Stimulated activated CD4-positive, alpha-beta T cell treated with anti-CD3 and anti-CD28 coated beads, Interleukin-1b, Interleukin-23, amount 100 ng/mL, for 1 hour (primary cell): ENCODE measurements at places on chromosomes 1 and 21.

- DNase-seq, result no peak
These were observed 97.4 kb upstream of the EDEM3 start for GRCh38 chr1:184851822-184852746.

DNA sequence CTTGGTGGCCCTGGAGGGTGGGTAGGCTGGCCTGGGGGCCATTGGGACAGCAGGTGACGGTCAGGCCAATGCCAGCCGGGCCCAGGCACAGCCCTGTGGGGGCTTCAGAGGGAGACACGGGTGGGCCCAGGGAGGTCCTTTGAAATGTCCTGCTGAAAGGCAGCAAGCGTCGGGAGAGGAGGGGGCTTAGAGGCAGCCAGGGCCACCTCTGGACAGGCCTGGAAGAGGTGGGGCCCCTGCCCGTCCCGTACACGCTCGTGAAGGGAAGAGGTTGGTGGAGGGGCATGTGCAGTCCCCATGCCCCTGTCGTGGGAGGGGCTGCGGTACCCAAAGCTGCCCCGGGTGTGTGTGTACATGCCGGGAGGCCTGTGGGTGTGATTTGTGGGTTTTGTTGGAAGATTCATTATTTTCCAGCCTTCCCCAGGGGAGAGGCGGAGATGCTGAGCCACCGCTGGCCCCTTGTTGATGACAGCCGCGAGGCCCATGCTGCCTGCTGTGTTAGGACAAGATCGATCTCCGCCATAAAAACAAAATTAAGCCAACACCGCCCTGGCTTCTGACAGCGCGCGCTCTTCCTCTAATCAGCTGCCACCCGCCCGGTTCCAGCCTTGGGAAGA lies 3.4 kb upstream of the PLCH2 start:
- no peak for DNase-seq

- DNase-seq, result no peak
These were observed 44.6 kb upstream of the SIM2 start for GRCh38 chr21:36654324-36654723.

- no peak for DNase-seq
These were observed 406.5 kb downstream of the DUSP10 start for GRCh38 chr1:221335161-221336101.

DNA sequence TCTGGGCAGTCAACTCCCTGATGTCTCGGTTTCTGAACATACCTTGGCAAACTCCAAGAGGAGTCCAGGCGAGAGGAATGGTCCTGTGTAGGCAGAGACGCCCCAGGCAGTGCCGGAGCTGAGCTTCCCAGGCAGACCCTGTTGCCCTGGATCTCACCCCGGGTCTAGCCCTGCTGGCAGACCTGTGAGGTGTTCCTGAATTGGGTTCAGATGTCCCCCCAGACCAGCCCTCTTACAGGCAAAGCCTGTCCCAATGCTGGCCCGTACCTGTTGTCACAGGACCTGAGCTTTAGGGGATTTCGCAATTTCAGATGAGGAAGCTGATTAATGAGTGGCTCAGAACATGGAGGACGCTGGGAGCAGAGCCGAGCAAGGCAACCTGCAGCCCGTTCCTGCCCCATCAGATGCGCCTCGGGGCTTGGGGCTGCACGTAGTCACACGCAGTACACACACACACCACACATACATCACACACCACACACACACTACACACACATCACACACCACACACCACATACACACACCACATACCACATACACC lies 38.5 kb upstream of the PDE9A start:
- DNase-seq, result peak; percentile 19

- no peak for DNase-seq
These were observed 121.1 kb downstream of the SIK1 start for GRCh38 chr21:43305811-43306311.

- no peak for DNase-seq
These were observed 42.7 kb downstream of the MORN1 start for GRCh38 chr1:2348346-2349325.

DNA sequence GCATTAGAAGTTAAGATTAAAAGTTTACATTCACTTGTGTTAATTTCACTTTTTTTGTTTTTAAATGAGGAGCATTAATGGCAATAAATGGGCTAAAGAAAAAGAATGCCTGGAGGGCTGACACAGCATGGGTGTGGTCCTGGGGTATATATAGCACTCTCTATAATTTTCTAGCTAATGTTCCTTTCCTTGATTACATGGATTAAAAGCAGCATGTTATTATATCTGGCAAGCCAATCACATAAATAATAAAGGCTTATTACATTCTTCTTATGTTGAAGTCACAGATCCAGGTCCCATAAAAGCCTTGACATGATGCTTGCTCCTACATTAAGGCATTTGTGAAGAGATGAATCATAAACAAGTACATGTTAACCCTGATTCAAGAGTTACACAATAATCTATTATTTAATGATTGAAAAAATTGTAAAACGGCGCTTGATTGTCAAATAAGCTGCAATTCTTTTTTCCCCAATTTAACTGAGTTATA lies 91.4 kb downstream of the LYPLAL1 start:
- no peak for DNase-seq

DNA sequence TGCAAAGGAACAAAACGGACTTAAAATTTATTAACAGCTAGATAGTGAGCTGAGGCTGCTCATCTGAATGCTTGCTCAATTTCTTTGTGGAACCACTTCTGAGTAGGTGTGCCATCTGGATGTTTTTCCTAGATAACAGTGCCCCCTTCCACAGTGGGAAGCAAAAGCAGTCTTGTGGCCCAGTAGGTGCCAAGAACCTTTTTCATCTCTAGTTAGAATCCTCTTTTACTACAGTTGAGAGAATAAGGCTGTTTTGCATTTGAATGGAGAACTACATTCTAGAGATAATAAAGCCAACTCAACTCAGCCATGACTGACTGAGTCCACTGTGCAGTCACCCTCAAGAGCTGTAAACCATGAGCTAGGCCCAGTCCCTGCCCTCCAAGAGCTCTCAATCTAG lies 13.3 kb downstream of the F3 start:
- no peak for DNase-seq

DNA sequence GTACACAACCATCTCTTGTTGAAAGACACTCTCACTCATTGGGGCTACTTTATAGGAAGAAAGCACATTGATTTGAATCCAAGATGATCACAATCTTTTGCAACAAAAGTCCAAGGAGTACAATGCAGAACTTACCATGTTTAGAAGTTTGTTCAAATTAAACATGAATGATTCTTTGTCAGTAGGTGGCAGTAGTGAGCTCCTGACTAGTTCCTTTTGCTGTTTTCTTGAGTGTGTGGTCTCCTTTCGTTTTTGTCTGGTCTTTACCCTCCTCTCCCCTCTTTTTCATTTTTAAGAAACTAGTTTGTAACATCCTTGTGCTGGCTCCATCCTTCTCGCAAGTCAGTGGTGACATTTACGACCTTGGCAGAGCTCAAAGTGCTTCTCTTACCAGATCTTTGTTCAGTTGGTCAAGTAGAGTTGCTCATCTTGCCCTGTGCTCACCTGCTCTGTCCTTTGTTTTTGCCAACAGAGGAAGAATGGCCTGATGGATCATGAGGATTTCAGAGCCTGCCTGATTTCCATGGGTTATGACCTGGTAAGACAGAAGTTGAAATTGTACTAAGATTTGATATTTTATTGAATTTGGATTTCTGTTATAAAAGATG lies 35.7 kb upstream of the MTR start:
- no peak for DNase-seq

DNA sequence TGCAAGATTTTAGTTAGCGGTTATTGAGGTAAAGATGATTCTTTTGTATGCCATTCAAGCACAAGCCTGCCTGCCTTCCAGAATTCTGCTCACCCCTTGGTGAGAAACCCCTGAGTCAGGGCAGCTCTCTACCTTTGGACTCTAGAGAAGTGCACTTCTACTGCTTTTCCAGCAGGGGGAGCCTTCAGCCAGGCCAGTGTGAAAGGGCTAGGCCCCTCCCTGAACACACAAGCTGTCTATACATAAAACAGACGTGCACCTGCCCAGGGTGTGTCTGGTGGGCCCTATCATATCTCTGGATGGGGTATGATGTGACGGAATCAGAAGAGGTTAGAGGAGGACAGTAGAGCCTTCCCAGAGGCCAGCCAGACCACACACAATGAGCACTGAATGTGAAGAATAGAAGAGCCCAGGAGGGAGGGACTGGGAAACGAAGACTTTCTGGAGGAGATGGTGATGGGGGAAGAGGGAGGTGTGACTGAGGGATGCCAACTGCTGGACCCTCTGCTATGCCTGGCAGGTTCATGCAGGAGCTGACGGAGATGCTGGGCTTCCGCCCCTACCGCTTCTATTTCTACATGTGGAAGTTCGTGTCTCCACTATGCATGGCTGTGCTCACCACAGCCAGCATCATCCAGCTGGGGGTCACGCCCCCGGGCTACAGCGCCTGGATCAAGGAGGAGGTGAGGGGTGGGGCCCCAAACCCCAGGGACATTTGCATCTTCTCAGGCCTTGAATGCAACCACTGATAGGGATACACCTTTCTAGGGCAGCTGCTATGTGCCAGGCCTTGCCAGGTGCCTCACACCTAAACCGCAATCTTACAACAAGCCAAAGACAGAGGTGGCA lies 13.0 kb upstream of the KCNC4 start:
- DNase-seq, result no peak

DNA sequence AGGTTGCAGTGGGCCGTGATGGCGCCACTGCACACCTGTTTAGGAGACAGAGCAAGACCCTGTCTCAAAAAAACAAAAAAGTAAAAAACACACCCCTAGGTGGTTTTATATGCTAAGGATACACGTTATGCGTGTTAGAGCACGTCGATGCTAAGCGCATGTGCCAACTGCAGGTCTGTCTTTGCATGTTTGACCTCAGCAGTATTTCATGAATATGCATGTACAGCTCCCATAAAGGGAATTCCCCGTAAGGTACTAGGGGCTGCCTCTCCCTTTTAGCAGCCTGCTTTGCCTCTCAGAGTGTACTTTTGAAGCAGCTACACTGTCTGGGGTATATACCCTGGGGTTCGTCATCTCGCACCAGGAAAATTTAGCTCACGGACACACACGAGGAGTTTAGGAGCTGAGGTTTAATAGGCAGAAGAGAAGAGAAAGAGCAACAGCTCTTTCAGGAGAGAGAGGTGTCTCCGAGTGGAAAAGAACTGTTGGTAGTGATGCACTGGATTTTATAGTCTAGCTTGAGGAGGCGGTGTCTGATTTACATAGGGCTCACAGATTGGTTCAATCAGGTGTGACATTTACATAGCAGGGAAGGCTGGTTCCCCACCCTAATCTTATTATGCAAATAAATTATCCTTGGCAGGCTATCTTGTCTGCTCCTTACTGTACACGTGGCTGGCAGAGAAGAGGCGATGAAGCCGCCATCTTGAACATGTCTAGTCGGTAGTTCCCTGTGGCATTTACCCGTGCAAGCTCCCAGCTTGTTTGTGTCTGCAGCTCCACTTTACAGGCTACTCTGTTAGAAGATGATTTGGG lies 4.2 kb upstream of the OTUD3 start:
- no peak for DNase-seq

DNA sequence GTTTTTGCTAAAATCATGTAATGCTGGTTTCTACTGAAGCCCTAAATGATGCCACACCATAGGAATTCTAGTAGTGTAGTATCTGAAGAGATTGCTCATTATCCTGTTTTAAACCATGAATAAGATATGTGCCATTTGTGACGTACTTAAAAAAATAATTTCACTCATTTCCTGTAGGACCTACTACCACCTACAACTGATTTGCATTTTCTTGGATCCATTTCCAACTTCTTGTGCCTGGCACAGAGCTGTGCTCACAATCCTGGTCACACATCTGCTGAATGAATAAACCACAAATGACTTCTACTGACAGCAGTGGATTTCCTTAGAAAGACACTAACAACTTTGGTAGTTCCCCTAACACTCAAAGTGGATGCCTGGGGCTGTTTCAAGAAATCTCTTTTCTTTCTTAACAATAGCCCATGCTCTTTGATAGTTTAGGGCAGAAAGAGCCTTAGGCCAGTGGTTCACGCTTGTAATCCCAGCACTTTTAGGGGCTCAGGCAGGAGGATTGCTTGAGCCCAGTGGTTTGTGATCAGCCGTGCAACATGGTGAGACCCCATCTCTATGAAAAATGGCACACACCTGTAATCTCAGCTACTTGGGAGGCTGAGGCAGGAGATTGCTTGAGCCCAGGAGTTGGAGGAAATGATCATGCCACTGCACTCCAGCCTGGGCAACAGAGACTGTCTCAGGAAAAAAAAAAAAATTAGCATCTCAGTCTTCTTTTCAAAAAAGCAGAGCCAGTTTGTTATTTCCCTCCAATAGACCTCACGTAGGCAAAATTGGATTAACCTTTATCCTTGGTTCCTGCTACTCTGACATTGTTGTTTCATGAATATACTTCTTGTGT lies 13.0 kb upstream of the BATF3 start:
- DNase-seq, result no peak
